Heart left ventricle (tissue), 16 donors: ENCODE measurements at places on chromosomes 12 and 14. TPM values are rescaled to one million over a fixed set of nuclear protein-coding genes. Genes with fewer than 3 reads are reported as not detected.

DNA sequence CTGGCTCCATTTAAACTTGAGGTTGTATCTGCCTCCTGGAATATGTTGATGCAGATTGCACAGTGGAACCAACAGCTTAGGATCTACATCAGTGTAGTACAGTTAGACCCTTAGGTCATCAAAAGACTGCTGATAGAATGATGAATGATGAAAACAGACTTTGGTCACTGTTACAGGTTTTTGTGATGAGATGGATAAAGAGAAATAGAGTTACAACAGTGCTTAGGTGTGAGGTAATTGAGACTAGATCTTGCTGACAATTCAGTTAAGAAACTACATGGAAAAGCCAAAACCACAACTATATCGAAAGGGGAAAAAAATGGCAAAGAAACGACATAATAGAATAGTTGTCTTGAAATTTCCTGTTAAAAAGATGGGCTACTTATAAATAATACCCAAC lies 145.7 kb upstream of the LMNTD1 start:
- no peak for DNase-seq

GRCh38 chr14:61528591-61529021 lies 166.7 kb upstream of the HIF1A start:
- DNase-seq, result no peak

GRCh38 chr14:49702725-49703124 lies 9.8 kb downstream of the KLHDC1 start:
- DNase-seq, result no peak

DNA sequence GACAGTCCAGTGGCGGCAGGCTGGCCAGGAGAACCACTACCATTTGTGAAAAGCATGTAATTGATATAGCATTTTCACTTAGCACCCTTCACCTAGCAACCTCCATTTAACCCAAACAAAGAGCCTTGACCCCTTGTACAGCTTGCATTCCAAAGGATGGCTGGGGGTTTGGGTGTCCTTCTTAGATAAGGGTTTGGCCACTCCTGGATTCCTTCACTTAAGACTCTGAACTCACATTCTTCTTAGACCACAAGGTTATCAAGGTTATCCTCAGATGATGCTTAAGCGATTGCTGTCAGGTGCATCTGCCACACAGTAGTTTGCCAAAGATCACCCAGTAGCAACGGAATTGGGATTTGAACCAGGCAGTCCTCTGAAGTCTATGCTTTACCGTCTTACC lies 102.8 kb downstream of the ZNF664 start:
- no peak for DNase-seq

DNA sequence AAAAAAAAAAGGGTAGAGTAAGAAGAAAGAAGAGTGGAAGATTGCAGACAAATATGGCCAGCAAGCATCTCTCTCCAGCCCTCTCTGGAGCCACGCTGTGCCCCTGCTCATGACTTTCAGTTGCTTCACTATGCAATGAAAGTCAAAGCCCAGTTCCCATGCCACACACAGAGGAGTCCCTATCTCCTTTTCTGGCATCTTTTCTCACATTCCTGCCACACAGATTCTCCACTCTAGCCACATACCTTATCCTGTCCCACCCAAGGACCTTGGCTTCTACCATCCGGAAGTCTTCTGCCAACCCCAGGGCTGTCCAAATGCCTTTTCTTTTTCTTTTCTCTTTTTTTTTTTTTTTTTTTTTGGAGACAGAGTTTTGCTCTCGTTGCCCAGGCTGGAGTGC lies 39.3 kb upstream of the CAPRIN2 start:
- DNase-seq, result no peak

DNA sequence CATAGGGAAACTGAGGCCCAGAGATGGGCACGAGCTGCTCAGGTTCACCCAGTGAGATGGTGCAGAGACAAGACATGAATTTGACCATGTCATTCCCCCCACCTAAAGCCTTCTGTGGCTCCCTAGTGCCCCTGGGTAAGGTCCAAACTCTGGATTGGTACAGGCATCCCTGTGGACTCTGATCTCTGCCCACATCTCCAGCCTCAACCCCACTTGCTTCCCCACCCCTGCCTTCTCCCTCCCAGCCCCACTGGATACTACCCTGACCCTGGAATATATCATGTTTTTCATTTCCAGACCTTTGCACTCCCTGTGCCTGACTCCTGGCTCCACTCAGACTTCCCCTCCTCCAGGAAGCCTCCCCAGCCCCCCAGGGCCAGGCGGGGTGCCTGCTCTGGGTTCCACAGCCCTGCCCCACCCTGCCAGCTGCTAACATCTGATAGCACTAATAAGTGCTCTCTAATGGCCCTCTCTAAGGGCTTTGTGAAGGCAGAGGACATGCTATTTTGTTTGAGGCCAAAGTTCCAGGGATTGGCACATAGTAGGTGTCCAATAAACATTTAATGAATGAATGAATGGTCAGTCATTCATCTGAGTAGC lies 1.1 kb upstream of the SDSL start:
- DNase-seq, result no peak

GRCh38 chr12:108214486-108214885 lies 85.4 kb downstream of the WSCD2 start:
- DNase-seq, result no peak

- no peak for DNase-seq
These were observed 47.9 kb upstream of the BCAT1 start for GRCh38 chr12:24996820-24997219.

GRCh38 chr12:81081726-81082125 lies 3.8 kb downstream of the ACSS3 start:
- DNase-seq, result no peak

DNA sequence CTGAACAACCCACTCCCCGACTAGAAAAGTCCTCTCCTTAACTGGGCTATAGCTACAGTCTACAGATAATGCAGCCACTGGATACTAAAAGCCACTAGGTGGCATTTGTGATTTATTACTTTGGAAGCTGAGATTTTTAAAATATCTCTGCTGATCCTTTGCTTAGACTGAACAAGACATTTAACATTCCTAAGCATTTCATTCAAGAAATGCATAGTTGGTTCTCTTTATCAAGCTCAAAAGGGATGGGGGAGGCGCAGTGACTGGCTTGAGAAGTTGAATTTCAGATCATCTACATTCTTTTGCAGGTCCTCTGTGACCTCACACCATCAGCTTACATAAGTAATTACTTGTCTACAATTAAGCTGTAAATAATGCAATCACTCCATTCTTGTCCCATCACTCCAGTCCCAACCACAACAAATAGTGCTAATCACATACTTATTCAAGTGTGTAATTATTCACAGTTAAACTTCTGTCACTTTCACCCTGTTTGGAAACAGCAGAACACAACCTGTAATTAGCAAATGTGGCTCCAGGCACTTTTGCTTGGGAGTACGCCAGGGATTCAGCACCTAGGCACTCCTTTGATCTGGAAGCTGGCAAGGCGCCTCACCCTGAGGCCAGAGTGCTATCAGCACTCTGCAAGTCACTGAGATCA lies 203.6 kb downstream of the NOVA1 start:
- DNase-seq, result no peak

- DNase-seq, result no peak
These were observed 66.3 kb downstream of the ETNK1 start for GRCh38 chr12:22691319-22691718.

- no peak for DNase-seq
These were observed 4.6 kb downstream of the DTX1 start for GRCh38 chr12:113061061-113061694.

The HCAR2 gene
- not detected for total RNA-seq

The SLC24A4 gene
- total RNA-seq, result 0.25 TPM

The SDR9C7 gene
- total RNA-seq, result not detected

The PITPNM2 gene
- total RNA-seq, result 20.7 TPM
